Activated CD4-positive, alpha-beta T cell treated with anti-CD3 and anti-CD28 coated beads, Interleukin-2, amount 10 ng/mL, durations not matched to agents 24 days and 14 days (primary cell): ENCODE measurements at places on chromosomes 16 and 17.

- H3K4me3 ChIP-seq, result no peak overlapping the region
- DNase-seq, result no peak
- peaks cover 47% of the 10 kb centered on the region for H3K36me3 ChIP-seq
These were observed 3.2 kb downstream of the MED31 start for GRCh38 chr17:6648181-6648580.

DNA sequence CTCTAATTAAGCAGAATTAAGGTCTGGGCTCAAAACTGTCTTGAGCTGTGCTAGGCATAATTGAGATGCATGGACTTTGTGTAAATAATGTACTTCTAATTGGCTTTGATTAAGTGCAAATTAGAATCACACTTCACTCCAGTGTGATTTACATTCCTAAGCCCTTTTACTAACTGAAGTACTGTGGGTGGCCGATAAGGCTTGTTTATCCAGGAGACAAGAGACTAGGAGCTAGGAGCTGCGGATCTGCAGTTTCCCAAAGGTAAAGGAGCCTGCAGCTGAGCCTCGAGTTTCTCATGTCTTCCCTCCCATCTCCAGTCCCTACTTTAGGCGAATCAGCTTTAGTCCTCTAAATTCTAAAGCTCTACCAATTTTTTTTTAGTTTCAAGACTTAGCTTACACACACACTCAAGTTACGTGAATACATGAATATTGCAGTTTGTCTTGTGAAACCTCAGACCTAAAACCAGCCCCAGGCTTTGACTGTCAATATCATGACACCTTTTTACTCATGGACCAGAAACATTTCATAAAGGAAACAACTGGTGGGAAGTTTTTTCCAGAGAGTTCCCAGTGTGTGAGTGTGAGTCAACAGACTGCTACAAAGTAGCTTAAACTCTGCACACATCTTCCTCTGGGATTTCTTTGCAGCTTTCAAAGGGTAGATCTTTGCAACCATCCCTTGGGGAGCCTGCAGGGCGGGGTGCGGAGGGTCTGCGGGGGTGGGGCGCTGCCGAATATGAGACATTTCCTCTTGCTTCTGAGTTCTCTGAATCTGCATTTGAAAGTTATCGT lies 113.9 kb upstream of the TBX2 start:
- no peaks in the 10 kb centered on the region for H3K27me3 ChIP-seq
- no peak overlapping the region for H3K4me3 ChIP-seq
- no peak for DNase-seq
- H3K4me1 ChIP-seq, result peaks cover 22% of the 10 kb centered on the region

GRCh38 chr17:59331929-59332748 lies 684 bp downstream of the YPEL2 start:
- peak overlapping the region; percentile 63 for H3K27ac ChIP-seq
- DNase-seq, result peak; percentile 83
- peaks cover 15% of the 10 kb centered on the region for H3K27me3 ChIP-seq
- H3K4me3 ChIP-seq, result peak overlapping the region; percentile 89
- H3K36me3 ChIP-seq, result no peaks in the 10 kb centered on the region

DNA sequence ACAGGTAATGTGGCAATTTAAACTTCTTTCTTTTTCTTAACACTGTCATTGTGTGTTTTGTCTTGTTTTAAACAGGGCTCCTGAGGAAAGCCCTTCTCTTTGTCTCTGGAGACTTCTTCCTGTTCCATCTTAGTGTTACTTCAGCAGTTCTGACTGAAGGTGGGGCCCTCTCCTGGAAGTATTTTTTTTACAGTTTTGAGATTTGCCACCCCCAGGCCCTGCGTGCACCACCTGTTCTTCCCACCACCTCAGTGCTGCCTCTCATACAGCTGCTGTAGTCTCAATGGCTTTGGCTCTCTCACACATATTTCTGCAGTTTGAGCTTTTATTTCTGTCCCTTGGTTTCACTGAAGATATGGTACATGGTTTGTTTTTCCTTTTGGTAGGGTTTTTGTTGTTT lies 52.5 kb upstream of the ALDH3A1 start:
- peaks cover 37% of the 10 kb centered on the region for H3K36me3 ChIP-seq
- H3K4me1 ChIP-seq, result peaks cover 9% of the 10 kb centered on the region
- DNase-seq, result no peak
- no peak overlapping the region for H3K4me3 ChIP-seq
- peak overlapping the region; percentile 0 for H3K27ac ChIP-seq

DNA sequence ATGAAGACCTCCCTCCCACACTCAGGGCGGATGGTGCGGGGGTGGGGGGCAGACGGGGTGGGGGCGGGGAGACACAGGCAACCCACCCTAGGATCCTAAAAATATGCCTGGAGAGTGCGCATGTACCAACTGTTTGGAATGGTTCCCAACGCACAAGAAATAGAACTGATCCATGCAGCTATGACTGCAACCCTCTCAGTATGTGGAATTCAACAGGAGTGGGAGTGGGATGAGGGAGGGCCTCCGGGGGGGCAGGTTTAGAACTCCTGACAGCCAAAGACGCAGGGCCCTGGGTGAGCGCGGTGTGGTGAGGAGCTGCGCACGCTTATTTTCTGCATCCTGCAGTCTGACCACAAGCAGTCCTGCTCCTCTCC lies 1.1 kb upstream of the P2RX5 start:
- DNase-seq, result no peak
- no peak overlapping the region for H3K4me3 ChIP-seq
- peaks cover 21% of the 10 kb centered on the region for H3K36me3 ChIP-seq
- H3K4me1 ChIP-seq, result peaks cover 29% of the 10 kb centered on the region
- no peaks in the 10 kb centered on the region for H3K27me3 ChIP-seq
